NAMALWA (cell line): ENCODE measurements at places on chromosomes 1 and 21.

DNA sequence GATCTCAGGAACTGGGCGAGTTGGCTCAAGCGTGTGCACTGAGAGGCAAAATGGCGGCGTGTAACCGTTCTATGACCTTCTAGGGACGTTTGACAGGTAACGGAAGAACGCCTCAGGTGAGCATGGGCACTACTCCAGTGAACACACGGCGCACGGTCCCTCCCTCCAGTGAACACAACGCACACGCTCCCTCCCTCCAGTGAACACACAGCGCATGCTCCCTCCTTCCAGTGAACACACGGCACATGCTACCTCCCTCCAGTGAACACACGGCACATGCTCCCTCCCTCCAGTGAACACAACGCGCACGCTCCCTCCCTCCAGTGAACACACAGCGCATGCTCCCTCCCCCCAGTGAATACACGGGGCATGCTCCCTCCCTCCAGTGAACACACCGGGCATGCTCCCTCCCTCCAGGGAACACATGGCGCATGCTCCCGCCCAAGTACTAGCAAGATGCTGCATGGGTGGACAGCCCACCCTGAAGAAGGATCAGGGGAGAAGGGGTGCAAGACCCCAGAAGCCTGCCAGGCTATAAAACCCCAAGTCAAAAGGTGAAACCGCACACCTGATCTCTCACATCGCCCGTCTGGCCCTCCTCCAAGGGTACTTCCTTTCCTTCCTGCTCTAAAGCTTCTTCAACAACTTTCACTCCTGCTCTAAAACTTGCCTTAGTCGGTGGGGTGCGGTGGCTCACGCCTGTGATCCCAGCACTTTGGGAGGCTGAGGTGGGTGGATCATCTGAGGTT is 3.5 kb downstream of the C1orf159 start:
- no peak for DNase-seq

DNA sequence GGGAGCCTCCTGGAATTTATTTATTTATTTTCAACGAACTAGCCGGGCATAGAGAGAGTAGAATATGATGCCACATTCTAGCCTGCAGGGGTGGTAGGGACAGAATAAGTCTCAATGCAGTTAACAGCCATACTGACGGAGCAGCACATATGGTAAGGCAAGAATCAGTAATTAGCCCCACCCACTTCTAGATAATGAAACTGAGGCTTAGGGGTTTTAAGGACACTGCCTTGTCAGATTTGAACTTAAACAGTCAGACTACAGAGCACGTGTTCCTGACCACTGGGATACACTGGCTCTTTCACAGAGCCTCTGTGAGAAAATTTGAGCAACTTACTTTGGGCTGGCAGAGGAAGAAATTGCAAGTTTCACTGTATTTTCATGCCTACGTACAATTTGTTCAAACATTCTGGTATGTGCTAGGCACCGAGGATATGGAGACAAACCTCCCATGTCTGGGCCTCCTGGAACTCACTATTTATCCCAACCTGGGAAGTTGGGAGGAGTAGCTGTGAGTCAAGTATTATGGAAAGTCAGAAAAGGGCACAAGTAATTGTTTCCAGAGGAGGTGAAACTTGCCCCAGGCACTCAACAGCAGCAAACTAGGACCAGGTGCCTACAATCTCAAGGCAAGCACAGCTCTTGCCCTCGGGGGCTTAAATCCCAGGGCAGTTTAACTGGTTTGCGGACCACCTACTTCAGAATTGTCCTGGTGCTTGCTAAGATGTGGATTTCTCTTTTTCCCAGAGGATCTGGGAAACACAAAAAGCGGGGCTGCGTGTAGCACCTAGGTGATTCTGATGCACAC is 1.6 kb upstream of the CLIC4 start:
- peak; percentile 91 for DNase-seq

DNA sequence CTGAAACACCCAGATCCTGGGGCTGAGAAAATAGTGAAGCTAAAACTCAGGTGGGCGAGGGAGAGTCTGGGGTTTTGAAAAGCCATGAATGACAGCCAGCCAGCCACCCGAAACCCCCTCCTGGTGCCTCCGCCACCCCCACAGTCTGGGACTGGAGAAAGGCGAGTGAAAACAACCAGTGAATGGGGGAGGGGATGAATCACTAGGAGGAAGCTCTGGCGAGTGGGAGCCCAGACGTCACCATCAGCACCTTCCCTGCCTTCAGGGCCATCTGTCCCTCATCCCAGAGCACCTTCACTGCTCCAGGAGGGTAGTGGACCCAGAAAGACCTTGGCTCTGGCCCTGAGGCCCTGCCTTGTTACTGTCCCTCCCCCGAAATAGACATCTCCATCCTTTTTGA is 9.2 kb downstream of the RORC start:
- DNase-seq: no peak

- no peak for DNase-seq
Measured at GRCh38 chr21:14877581-14878228, 187.1 kb downstream of the NRIP1 start.

DNA sequence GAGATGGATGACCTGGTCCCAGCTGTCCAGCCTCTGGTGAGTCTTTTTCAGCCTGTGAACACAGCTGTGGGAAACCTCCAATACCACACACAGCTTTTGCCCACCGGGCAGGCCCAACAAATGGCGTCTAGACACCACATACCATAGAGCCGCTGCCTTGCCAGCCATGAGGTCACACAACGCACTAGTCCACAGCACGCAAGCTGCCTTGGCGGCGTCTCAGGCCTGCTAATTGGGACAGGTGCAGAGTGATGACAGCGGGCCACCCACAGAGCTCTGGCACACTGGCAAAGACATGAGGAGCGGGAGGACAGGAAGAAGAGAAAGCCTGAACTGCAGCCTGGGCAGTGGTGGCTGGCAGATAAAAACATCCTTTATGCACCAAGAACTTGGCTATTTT is 125.5 kb downstream of the ADAMTS1 start:
- DNase-seq: no peak

DNA sequence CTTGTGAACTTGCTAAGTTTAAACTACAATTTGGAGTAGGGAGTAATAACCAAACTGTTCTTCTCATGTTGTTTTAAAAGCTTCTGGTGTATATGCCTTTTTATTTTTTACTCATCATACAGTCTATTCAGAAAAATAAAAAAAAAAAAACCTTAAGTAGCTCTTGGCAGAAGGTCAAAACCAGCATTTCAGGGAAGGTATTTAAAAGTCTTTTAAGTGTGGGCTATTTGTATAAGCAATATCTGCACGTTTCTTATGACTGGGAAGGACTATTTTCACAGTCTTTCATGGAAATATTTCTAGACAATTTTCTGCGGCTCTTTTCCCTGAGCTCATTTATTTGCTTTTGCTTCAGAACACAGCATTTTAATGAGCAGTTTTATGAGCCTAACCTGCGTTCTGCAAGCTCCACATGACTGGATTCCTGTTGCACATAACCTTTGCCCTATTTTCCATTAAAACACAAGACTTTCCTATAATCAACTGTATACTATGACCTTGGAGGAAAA is 60.9 kb upstream of the C1orf105 start:
- no peak for DNase-seq

DNA sequence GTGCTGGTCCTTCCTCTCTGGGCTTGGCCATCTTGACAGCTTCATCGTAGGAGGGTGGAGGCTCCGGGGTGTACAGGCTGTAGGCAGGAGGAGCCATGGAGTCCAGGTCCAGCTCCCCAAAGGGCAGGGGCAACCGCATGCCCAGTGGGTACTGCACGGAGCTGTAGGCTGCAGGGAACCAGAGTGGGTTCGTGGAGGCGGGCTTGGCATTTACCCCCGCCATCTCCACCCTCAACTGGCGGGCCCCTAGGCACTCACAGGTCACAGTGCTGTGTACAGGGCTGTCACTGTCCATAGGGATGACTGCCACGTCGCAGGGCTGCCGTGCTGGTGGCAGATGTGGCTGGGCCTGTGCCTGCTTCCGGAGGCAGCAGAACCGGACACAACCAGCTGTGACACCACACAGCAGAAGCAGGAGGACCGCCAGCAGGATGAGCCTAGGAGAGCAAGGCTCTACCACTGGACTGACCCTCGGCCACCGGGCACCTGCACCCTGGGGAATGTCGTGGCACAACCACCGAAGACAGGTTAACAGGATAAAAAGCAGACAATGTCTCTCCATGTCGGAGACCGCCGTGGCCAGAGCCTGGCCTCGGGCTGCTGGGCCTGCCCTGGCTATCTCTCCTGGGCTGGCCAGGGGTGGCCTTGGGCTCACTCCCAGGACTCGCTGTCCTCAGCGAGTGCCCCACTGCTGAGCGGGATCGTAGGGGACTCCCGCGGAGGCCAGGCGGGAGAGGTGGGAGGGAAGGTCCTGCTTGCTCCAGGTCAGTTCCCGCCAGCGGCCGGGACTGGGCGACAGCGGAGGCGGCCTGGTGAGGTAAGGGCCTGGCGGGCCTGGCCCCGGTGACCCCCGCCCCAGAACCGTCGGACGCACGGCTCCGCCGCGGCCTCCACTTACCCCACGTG is 831 bp downstream of the TMEM52 start:
- DNase-seq: no peak

DNA sequence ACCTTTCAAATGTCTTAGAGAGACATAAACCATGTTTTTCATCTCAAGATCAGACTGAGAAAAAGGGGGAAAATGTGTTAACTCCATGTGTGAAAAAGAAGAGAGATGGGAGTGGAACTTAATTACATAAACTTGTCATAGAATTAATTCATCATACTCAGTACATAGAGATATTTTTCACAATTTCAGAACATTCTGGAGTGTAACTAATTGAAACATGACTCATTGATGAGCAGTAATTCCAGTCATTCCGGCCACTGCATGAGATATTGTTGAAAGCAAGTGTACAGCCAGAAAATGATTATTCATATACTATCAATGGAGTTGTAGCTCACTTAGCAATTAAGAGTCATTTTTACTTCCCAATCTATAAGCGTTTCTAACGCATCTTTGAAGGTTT is 739.3 kb downstream of the LTN1 start:
- no peak for DNase-seq

DNA sequence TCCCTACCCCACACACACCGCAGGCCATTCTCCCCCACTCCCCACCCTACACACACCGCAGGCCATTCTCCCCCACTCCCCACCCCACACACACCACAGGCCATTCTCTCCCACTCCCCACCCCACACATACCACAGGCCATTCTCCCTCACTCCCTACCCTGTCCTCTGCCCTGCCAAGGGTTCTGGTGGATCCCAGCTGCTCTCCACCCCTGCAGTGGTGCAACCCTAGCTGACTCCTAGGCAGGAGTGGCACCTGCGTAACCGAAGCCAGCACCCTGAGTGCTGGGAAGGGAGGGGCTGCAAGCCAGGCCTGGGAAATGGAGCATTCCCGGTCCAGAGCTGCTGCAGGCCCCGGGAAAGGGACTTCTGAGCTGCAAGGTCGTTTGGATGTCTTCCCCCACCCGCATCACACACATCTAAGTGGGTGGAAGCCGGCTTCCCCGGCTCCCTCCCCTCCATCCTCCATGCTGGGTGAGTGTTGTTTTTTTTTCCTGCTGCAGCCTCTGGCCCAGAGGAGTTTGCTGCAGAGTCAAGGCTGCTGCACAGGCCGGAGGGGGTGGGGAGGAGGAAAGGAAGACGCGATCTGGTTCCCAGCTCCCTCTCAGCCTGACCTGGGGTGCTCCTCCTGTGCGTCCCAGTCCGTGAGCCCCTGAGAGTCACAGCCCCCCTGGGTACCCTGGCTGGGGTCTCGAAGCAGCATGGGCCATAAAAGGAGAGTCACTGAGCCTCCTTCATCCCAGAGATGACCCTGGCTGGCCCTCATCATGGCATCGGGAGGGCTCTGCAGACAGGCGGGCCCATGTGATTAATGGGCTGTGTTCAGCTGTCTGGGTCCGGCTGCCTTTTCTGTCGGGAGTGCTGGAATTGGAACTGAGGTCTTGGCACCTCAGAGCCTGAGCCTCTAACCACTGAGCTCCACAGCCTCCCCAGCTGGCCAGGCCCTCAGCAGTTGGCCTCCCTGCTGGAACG is 16.1 kb downstream of the H6PD start:
- no peak for DNase-seq

DNA sequence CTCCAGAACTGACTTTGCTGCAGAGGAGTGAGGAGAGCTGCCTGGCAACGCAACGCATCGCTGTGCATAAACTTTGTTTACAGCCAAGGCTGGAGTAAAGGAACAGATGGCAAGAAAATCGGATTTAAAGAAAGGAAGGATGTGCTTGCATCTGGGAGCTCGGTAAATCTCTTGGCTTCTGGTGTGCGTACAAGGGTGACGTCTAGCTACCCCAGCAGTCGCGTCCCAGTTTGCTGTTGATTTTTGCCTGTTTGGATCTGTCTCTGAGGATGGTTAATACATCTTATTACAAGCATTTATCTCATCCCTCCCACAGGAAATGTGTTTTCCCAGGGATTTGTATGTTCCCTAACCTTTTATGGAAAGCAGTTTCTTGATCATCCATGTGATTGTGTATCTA is 73.3 kb upstream of the RALGPS2 start:
- no peak for DNase-seq

DNA sequence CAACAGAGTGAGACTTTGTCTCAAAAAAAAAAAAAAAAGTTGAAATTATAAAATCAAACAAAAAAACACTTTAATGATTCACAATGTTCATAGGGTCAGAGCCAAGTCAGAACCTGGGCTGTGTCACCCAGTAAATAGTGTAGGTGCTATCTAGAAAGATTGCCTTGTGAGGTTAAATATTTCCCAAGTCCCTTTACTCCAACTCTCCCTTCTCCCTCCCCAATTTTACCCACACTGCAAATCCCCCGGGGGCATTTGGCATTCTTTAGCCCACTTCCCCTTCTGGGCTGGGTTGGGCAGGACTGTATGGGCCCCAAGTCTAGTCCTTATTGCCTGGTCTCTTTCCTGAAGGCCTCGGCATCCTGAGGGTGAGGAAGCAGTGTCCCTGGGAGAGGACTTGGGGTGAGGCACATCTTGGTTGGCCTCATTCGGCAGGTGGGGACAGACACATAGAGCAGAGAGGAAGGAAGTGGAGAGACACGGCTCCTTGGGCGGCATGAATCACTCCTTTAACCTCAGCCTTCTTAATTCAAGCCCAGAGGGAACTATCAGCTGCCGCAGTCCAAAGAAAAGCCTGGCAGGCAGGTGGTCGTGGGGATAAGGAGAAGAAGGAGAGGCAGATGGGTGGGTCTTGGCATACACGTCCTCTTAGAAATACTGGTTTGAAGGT is 8.2 kb downstream of the ADORA1 start:
- DNase-seq: peak; percentile 21

GRCh38 chr1:161171191-161171590 is 5.0 kb downstream of the PPOX start:
- DNase-seq: no peak

DNA sequence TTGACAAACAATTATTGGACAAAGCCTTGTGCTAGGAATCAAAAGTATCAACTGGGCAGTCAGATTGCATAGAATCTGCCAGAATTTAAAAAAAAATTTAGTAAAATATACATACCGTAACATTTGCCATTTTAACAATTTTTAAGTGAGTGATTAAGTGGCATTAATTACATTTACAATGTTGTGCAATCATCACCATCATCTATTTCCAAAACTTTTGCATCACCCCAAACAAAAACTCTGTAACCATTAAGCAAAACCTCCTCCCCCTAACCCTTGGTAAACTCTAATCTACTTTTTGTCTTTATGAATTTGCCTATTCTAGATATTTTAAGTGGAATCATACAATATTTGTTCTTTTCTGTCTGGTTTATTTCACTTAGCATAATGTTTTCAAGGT is 182.8 kb downstream of the LMO4 start:
- no peak for DNase-seq

- no peak for DNase-seq
Measured at GRCh38 chr1:92123868-92124267, 43.7 kb downstream of the BTBD8 start.

GRCh38 chr1:222454782-222455181 is 93.1 kb downstream of the HHIPL2 start:
- DNase-seq: no peak
